ENCODE measurements at places on chromosomes 7 and 10. TPM values are rescaled to one million over a fixed set of nuclear protein-coding genes. Genes with fewer than 3 reads are reported as not detected.

- DNase-seq, result no peak
These were observed 2.0 kb downstream of the LCOR start for GRCh38 chr10:96834120-96834519.

SORCS1 gene
- 61.5 TPM for total RNA-seq

GDI2 gene
- total RNA-seq, result 211 TPM

DNA sequence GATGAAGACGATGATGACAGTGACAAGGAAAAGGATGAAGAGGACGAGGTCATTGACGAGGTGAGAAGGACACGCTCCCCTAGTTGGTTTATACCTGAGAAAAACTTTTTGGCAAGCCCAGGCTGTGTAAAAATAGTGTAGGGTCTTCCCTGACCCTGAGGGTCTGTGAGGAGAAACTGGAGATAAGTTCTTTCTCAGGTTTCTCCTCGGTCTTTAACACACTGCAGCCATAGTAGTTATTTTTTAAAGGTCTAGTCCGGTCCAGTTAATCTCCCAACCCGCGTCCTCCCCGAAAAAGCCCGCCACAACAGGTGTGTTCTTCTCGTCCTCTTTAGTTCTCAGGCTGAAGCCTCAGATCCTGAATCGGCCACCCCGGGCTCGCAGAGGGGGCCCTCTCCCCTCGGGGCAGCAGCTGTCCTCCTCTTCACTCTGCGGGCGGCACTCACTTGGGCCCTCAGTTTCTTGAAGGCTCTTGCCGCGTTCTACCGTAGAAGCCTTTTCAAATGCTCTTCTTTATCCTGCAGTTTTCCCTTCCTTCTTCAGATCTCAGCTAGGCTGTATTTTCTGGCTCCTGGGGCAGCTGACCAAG, 411 bp downstream of the BCCIP start:
- no peak for DNase-seq

- no peak for DNase-seq
These were observed 219.0 kb downstream of the PTEN start for GRCh38 chr10:88082391-88082790.

- DNase-seq, result no peak
These were observed 7.9 kb downstream of the ENTPD7 start for GRCh38 chr10:99667108-99667751.

FLNC gene
- total RNA-seq, result 7.1 TPM

AKR1C4 gene
- not detected for total RNA-seq

DNA sequence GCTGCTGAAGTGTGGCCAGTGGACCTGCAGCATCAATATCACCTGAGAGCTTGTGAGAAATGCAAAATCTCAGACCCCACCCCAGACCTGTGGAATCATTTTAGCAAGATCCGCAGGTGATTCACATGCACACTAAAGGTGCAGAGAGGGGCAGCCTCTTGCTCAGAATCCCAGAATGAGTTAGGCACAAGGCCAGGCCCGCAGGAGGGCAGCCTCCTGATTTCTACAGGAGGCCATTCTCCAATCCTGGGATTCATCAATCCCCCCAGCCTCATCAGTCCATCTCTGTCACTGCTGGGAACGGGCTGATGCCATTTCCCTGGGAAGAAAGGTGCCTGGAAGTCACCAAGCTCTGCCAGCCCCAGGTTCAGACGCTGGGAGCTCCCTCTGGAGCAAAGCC, 63.0 kb upstream of the GPR26 start:
- DNase-seq, result no peak

DNA sequence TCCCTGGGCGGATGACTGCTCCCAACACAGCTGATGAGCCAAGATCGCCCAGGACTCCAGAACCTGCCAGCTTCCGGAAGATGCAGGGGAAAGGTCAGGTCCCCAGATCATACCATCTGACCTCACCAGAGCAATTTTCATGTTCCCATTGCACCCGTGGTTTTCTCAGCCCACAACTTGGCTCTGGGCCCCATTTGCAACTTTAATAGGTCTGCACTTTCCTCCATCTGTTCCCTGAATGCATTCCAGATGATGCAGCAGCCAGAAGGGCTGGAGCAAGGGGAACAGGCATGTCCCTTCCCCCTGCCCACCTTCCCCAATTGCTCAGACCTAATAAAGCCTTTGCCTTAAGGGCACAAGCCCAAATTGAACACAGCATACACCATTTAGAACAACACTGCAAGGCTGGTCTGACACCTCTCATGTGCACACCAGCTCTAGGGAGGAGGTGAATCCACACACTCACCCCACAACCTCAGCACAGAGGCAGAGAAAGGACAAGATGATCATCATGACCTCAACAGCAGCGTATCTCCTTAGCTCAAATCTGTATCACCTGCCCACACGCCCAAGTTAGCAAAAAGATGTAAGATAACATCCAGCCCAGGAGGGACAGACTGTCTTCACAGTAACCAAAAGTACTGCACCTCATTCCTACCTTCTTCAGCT, 87.5 kb downstream of the PLXNA4 start:
- peak; percentile 38 for DNase-seq

PIK3AP1 gene
- total RNA-seq, result 13.6 TPM

SOSTDC1 gene
- 0.87 TPM for total RNA-seq

DNA sequence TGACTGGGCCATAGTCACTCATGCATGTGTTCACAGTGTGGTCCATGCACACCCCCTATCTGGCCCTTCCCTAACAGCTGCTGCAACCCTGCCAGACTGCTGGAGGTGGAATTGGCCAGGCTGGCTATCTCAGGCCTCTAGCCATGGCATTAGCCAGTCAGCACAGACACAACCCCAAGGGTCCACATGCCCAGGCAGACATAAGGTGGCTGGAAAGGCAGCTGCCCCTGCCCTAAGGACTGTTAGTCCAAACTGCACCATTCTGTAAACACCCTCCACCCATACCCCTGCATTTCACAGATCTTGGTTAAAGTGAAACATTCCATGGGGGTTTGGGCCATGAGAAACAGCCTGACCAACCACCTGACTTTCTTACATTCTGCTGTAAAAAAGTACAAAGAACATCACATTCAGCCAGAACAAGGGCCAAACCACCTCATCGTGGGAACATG, 137.4 kb upstream of the KCNMA1 start:
- no peak for DNase-seq

DNA sequence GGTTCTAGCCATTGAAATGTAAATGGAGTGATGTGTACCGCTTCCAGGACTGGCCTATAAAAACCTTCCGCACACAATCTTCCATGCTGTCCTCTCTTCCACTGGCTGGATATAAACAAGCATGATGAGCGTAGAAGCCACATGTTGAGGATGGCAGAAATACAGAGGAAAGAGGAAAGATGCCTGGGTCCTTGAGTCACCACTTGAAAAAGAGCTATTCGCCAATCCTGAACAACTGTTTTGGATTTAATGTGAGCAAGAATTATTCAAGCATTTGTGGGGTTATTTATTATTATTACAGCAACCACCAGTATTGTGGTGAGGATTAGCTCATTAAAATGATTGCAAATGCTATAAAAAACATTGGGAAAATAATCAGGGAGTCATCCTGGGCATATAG, 45.8 kb upstream of the PLXNA4 start:
- DNase-seq, result no peak

DNA sequence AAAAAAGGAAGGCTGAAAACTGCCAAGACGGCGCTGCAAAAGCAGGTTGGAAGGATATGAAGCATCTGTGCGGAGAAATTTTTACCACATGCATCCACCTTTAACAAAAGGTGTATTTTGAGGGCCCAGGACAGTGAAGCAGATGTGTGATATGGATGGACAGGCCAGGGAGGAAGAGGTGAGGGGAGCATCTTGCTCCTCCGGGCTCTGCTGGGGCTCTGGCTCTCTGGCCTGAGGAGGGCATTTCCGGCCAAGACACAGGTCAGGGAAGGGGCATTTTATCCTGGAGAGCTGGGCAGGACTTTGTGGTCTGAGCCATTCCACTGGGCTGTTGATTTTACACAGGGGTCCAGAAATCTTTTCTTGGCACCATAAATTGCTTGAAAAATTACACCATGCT, 175.1 kb downstream of the ZMYND11 start:
- DNase-seq, result no peak

KAZALD1 gene
- total RNA-seq, result 8.4 TPM

HYAL4 gene
- not detected for total RNA-seq

DNA sequence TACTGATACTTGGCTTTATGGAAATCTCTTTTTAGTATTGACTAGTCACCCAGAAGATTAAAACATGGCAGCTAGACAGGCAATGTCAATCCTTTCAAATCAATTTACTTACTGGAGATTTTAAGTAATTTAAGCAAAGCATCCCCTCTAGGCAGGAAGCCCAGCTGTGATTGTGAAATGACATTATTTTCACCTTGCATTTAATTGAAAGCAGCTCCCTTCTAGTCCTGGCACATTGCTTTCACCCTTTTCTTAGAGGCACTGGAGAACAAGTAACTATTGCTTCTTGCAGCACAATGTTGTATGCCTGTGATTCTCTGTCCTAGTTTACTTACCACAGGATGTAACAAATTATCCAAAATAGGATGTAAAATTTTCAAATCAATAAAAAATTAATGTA, 13.3 kb downstream of the ST7 start:
- no peak for DNase-seq

Data from tibial nerve (tissue), 4 donors.